CD4-positive, alpha-beta T cell treated with Interleukin-21 for 1 hour (primary cell): ENCODE measurements at places on chromosomes 5 and 9.

GRCh38 chr5:79236970-79237739 is 1.2 kb downstream of the JMY start:
- DNase-seq, result peak; percentile 32

DNA sequence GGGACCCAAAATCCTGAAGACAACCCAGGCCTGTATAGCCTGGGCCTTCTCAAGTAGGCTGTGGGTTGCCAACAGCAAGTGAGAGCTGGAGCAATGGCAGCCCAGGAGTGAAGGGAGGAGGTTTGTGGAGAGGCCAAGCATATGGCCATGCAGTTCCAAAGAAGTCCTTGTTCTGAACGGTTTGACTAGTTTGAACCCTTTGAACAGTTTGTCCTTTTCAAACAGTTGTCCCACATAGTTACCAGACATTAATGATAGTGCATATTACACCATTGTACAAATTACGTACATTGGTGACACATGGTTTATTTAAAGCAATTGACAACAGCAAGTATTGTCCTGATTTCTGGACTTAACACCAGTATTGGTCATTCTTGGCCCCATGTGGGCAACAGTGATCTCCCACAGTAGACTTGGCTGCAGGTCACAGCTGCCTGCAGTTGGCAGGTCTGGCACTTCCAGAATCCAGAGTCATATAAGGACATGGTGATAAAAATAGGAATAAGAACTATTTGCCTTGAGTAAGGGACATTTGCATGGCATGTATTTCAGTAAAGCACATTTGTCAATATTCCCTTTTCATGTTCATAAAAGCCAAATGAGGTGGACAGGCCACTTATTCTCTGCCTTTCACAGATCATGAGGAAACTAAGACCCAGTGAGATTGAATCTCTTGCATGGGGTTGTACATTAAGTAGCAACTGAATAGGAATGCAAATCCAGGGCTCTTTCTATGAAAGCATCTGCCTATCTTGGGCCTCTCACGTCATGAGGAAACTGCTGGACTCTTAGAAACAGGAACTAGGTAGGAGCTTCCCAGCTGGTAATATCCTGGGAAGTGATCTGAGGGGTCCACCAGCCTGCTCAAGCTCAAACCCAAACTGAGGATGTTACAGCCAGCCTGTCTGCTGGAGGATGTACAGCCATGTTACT is 30.3 kb downstream of the SLC25A48 start:
- DNase-seq, result no peak

DNA sequence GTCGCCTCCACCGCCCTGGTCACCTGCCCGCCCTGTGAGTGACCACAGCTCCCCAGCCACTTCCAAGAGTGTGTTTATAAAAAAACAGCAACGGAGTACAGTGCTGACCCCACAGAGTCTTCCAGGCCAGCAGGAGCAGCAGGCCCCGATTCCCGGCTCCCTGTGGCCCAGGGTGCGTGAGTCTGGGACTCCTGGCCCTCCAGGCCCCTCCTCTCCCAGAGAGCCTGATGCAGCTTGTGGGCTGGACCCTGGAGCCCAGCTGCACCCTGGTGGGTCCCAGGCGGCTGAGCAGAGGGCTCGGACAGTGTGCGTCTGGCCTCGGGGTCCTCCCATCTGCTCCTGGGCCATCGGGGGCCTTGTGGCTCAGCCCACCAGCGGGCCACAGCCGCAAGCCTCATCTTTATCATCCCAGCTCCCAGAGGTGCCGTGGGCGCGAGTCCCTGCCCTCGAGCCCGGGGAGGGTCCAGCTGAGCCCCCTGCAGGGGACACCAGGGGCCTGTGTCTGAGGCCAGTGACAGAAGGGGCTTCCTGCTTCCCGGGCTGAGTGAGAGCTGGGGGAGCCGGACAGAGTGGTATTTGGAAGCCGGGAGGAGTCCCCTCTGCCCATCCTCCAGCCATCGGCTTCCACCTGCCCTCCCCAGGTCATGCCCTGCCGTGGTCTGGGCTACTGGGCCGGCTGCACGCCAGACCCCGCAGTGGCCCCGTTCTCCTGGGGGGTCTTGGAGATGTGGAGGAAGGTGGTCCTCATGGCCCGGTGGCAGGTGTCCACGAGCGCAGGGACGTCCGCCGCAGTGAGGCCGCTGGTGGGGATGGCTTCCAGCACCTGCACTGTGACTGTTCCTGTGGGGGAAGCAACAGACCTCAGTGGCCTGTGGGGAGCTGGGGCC is 10.6 kb downstream of the EGFL7 start:
- no peak for DNase-seq

GRCh38 chr5:56172241-56172640 is 60.9 kb downstream of the ANKRD55 start:
- DNase-seq, result no peak

GRCh38 chr5:40735609-40736008 is 20.2 kb downstream of the TTC33 start:
- no peak for DNase-seq

GRCh38 chr9:137552022-137552768 is 516 bp downstream of the MRPL41 start:
- DNase-seq, result no peak

DNA sequence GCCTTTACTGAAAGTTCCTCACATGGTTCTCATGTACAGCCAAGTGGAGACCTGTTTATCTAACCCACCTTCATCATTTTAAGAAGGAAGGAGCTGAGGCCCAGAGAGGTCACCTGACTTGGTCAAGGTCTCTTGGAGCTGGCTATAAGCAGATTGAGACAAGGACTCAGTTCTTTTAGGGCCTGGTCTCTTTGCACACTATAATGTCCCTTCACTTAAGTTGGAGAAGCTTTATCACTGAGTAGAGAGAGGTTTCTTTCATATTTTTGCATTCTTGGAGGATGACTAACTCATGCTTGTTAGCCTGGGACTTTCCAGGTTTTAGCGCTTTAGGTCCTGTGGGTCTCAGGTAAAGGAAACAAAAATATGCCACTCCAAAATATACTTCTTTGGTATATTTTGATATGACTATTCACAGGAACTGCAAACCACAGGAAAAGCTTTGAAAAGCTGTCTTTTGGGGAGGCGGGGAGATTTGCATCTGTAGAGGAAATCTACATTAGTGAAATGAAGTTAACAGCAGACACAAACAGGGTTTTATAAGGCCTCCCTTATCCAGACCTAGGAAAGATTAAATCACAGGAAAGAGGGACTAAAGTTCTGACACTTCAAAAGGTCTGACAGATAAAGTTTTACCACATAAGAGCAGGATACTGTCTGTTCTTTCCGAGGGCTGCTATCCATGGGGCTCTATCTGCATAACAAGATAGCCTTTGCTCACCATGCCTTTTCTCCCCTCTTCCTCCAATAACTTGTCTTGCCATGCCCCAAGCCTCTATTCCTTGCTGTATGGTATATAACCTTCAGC is 95.8 kb upstream of the ANKRD55 start:
- peak; percentile 69 for DNase-seq

- no peak for DNase-seq
These were observed 66.9 kb downstream of the TMC1 start for GRCh38 chr9:72588336-72588735.

DNA sequence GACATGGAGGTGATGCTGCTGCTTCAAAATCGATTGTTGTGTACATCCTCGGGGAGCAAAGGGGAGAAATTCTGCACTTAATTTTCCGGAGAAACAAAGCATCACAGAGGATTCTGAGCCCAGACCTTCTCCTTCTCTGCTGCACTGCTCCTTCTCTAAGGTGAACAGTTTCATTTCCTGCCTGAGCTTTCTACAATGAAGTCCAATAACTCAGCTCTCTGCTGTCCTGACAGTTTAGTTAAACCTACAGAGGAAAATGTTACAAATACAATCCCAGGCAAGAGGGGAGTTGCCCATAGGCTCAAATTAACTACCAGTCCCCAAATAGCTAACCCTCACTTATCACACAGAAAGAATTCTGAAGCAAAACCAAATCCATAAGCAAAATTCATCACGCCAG is 206.3 kb downstream of the EFNA5 start:
- no peak for DNase-seq

DNA sequence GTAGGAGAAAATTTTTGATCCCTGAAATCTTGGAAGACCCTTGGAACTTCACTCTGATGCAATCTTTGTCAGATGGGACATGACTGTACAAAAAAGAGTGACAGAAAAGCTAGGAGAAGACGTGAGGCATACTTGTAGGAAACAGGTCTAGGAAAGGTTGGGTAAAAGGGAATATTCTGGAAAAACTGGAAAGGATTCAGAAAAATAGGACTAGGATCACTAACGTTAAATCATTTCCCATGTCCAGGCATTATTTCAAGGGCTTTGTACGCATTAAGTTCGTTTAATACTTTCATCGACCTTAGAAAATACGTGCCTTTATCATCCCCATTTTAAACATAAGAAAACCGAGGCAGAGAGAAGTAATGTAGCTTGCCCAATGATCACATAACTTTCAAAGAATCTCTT is 2.9 kb downstream of the ALDH1A1 start:
- no peak for DNase-seq

DNA sequence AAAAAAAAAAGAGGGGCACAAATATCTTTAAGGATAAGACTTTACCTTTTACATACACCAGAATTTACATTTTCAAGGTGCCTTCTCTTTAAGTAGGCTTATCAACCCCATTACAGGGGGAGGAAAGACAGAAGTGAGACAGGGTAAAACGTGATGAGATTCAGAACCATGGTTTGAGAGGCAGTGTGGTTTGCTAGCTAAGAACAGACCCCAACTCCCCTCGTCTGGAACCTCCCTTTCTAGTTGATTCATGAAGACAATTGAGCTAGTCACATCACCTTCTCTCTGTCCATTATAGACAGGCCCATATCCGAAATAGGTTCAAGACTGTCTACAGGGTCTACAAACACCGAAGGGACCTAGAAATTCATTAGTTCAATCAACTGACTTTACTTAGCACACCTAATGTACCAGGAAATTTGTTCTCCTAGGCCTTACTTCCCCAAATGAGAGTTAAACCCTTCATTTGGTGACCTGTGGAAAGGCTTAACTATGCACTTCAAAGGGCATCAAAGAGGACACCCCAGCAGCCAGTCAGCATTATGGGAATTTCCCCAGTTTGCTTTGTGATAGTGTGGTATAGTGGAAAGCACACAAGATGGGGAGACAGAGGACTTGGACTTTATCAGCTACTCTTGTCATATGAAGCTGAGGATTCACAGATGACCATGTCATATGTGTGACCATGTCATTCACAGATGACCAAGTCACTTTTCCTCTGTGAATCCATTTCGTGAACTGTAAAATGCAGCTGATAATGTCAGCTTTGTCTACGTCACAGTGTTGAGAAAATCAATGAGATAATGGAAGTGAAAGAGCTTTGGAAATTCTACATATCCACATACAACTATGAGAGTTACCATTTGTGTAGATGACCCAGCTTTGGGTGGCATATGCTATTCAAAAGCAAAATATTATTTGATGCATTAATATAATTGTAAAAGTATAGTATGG is 40.2 kb upstream of the CYFIP2 start:
- peak; percentile 68 for DNase-seq

DNA sequence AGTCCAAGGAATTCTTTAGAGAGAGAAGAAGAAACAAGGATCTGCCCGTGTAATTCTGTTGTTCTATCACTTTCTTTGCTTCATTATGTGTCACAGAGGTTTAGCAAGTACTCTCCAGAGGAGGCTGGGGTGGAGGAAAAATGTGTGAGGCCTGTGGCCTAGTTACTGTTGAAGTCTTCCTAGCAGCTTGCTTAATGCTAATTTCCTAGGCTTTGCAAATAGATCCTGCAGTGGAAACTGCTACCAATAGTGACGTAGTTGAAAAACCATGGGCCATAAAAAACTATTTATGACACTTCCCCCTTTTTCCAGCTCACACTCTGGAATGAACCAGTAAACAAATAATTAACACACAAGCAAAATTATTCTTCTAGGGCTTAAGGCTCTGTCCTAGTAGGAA is 27.0 kb upstream of the C9orf72 start:
- DNase-seq, result no peak

DNA sequence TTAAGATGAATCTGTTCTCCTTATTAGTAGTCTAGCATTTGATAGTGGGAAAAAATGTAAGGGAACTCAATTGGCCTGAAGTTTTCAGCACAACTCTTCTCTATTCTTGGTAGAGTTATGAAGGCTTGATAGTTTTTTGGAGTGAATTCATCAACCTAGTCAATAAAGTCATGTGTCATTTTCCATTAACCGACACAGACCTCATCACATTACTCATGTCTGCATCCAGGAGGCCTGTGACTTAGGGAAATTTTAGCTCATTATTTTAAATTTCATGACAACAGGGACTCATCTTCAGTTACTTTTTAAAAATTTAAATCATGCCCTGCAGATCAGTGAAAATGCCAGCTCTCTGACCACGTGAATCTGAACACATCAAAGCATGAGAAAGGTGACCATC is 63.3 kb downstream of the ADAMTS16 start:
- no peak for DNase-seq
